Dermis microvascular lymphatic vessel endothelial cell (primary cell): ENCODE measurements at places on chromosomes 2 and 18. TPM values are rescaled to one million over a fixed set of nuclear protein-coding genes. Genes with fewer than 3 reads are reported as not detected.

The PPP4R3B gene
- total RNA-seq = 33.6 and 36.9 TPM in 2 replicates

The CDH2 gene
- 0.90 and 1.8 TPM in 2 replicates for total RNA-seq

The NEU4 gene
- 0.13 TPM in 1 of 2 replicates, not detected in the other for total RNA-seq

The CCDC74A gene
- 2.2 and 2.5 TPM in 2 replicates for total RNA-seq

The DYNAP gene
- not detected in 2 replicates for total RNA-seq

The ST8SIA3 gene
- not detected in 2 replicates for total RNA-seq

The SLC23A3 gene
- total RNA-seq = 0.64 and 0.89 TPM in 2 replicates

The ALPP gene
- not detected in 2 replicates for total RNA-seq

The TMEM131 gene
- total RNA-seq = 9.2 and 14.5 TPM in 2 replicates

The FAM161A gene
- 0.76 and 0.90 TPM in 2 replicates for total RNA-seq

The CXCR4 gene
- total RNA-seq = 26.8 and 37.0 TPM in 2 replicates
